Stimulated activated CD8-positive, alpha-beta memory T cell treated with anti-CD3 and anti-CD28 coated beads, Interleukin-4, amount 100 ng/mL, for 1 hour (primary cell): ENCODE measurements at places on chromosomes 7 and 10.

- no peak for DNase-seq
Measured at GRCh38 chr7:35623381-35623780, 71.6 kb downstream of the HERPUD2 start.

GRCh38 chr10:110113670-110114337, 93.6 kb upstream of the MXI1 start:
- no peak for DNase-seq

GRCh38 chr10:102449321-102450123, 1.8 kb downstream of the C10orf95 start:
- DNase-seq: peak; percentile 53

GRCh38 chr7:143454091-143454680, 10.9 kb downstream of the TAS2R60 start:
- DNase-seq: no peak

DNA sequence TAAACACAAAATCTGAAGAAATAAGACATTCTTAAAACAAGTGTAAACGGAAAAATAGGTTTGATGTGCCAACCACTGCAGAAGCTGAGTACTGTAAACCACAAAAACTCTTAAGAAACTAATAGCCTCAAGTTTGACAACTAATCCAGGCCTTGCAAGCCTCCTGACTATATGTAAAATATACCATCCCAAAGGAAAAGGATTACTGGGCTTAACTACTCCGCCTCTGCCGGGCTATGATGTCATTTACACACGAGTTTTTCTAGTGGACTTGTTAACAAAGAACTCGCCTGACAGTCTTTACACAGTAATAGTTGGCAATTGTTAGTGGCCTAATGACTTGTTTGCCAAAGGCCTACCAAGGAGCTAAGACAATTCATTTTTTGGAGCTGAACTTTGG, 2.1 kb downstream of the KIF5B start:
- DNase-seq: no peak

DNA sequence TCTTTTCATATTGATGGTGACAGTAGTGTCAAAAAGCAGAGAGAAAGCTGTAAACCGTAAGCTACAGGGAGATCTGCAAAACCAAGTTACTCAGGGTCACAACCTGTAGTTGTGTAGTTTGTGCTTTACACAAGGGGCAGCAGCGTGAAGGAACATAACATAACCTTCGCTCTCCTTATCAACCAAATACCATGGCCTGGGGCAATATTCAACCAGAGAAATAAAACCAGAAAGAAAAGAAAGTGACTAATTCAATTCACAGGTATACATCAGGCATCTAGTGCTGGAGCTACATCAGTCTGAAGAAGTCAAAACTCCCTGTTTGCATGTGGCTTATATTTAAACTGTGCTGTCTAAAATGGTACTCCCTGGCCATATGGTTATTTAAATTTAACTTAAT, 224.3 kb downstream of the TWIST1 start:
- DNase-seq: no peak

DNA sequence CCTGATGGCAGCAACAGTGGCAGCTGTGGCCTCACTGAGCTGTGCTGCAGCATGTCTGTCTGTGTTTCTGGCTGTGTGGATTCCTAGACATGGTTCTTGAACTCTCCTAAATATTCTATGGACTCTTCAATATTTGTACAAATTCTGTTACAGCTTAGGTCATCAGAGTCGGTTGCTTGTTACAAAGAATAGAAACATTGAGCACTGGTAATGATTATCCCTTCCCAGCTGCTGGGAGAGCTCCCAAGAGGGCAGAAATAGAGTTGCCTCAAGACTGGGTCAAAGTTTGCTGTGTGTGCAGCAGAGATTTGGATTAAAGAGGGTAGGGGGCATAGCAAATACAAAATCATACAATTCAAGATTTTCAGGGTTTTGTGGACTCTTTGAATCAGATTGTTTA, 337.1 kb upstream of the AKR1E2 start:
- no peak for DNase-seq

DNA sequence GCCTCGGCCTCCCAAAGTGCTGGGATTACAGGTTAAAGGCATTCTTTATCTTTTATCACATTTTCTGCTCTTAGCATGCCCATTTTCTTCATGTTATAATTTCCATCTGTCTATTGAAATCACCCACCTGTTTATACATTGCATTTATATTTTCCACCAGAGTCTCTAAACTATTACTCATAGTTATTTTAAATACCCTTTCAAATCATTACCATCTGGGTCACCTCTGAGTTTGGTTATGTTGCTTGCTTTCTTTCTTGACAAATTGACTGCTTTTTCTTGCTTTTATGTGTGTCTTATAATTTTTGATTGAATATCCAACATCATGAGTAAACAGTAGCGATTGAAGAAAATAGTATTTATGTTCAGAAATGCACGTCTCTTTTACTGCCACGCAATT, 71.4 kb downstream of the TMEM270 start:
- no peak for DNase-seq

DNA sequence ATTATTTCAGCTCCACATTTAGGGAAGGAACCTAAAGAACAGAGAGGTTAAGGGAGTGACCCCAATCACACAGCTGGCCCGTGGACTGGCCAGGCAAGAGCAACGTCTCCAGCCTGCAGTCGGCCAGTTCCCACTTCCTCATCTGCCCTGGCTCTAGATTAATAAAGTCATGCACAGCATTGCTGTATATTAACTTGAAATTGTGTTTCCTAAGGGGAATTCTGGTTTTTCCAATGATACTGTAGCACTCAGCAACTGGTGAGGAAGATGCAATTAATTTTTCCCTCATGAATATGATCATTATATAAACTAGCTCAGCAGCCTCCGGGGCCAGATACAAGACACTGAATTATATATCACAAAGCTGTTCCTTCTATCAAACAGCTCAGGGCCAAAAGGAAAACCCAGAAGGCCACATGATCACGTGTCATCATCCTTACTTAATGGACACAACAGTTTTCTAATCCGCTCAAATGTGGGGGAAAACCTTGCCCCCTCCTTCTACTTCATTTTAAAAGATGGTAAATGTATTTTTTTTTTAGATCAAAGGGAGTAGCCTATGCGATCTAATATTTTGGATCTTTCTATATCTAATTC, 295.3 kb upstream of the PRKCQ start:
- DNase-seq: no peak
